Globus pallidus (tissue), 1 donor: ENCODE measurements at places on chromosomes 3 and 15.

GRCh38 chr3:40623567-40623966, 98.8 kb downstream of the ZNF621 start:
- no peak for DNase-seq

GRCh38 chr3:117193390-117193789, 483.8 kb downstream of the TUSC7 start:
- DNase-seq, result no peak

GRCh38 chr15:70343961-70344621, 246.4 kb upstream of the TLE3 start:
- no peak for DNase-seq

DNA sequence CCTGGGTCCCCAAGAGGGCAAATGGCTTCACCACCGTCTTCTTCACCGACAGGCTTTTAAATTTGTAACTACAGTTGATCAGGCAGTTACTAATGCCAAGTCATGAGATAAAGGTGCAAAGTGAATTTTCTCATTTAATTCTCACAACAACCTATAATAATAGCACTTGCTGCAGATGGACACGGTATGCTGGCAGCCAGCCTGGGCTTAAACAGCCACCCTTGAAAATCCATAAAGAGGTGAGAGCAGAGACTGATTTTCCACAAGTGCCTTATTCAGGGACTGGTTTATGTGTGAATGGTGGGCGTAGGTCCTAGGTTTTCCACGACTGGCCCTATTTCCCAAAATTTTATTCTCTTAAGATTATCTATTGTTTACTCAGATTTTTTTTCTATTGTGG, 117.8 kb downstream of the RAB11A start:
- DNase-seq, result no peak

- no peak for DNase-seq
These were observed 198.0 kb downstream of the ALCAM start for GRCh38 chr3:105564546-105565288.

- peak; percentile 65 for DNase-seq
These were observed 27.2 kb upstream of the ZNF502 start for GRCh38 chr3:44685128-44685800.

GRCh38 chr15:69600556-69601085, 148.0 kb downstream of the RPLP1 start:
- no peak for DNase-seq

GRCh38 chr3:69058947-69059224, 6.8 kb upstream of the TMF1 start:
- no peak for DNase-seq

DNA sequence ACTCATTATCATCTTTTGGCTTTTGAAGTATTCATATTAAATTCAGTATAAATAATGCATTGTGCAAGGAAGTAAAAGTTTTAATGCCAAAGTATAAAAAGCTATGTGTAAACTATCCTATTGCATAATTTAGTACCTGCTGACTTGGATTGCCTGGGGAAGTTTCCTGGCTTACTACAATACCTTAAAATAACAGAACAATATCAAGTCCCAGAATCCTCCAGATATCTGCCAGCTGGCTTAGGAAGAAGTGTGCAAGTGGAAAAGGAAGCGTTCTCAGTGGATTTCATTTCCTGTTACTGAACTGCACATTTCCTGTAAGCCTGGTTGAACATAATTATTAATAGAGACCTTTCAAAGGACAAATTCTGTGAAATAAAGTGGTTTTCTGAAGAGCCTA, 236.7 kb downstream of the ADAMTSL3 start:
- DNase-seq, result no peak

- DNase-seq, result no peak
These were observed 283.4 kb upstream of the LYSMD4 start for GRCh38 chr15:100016632-100017031.

DNA sequence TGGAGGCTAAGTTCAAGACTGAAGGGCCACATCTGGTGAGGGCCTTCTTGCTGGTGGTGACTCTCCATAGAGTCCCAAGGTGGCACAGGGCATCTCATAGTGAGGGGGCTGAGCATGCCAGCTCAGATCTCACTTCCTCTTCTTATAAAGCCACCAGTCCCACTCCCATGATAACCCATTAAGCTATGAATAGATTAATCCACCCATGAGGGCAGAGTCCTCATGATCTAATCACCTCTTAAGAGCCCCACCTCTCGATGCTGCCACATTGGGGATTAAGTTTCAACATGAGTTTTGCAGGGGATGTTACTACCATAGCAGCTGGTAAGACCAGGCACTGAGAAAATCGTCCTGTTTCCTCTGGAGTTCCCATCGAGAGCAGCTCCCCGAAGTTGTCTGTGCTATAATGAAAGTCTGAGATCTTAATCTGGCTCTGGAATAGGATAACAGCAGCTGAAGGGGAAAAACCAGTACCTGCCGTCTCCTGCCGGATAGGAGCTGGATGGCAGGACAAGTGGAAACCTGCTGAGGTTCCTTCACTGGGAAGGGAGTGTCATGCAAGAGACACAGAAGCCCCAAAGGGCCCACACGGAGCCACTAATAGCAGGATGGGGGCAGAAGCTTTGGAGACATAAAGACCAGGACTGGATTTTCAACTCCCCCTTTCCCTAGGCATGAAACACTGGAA, 79.5 kb upstream of the EPHB3 start:
- DNase-seq, result no peak

DNA sequence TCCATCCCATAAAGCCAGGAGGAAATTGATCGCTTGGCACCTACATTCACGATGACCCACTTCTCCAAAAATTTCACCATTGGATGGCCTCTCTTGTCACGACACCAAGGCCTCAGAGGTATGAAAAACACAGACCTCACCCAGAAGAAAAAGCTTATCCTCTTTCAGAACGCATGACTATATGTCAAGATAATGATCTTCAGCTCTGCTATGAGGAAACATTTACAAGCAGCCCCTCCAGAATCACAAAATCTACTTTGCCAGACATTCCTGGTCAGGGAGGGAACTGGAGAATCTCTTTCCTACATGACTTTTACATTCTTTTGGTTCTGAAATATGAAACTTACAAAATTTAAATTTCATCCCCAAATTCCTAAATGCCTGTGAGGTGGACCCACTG, 122.7 kb downstream of the WNT5A start:
- DNase-seq, result no peak

- DNase-seq, result no peak
These were observed 678.5 kb downstream of the NR2F2 start for GRCh38 chr15:97009031-97009431.

DNA sequence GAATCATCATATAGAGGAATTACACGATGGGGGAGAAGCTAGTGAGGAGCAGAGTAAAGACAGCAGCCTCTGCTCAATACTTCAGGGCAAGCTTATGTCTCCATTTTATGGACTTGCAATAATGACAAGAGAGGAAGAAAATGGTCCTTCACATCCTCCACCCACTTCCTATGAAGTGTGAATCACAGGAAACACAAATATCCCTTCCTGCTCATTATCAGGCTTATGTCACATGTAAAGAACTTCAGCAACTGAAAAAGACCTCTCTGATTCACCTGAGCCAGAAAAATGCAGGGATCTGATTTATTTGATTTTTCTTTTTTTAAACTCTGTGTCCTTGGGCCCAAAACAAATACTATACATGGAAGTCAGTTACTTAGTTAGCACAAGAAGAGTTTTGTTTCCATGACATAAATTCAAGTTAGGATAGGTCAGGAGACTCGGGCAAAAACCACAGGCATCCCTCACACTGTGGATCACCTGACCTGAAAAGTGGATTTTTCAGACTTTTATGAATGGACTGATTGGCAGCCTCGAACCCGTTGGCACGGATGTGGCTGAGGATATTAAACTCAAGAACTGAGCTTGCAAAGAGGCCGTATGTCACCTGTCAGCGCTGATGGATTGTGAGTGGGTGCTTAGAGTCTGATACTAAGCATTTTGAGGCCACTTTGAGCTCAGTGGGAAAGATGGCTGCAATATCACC, 620.8 kb upstream of the MDFIC2 start:
- no peak for DNase-seq

GRCh38 chr15:82642656-82643055, 4.5 kb downstream of the CPEB1 start:
- DNase-seq, result no peak

DNA sequence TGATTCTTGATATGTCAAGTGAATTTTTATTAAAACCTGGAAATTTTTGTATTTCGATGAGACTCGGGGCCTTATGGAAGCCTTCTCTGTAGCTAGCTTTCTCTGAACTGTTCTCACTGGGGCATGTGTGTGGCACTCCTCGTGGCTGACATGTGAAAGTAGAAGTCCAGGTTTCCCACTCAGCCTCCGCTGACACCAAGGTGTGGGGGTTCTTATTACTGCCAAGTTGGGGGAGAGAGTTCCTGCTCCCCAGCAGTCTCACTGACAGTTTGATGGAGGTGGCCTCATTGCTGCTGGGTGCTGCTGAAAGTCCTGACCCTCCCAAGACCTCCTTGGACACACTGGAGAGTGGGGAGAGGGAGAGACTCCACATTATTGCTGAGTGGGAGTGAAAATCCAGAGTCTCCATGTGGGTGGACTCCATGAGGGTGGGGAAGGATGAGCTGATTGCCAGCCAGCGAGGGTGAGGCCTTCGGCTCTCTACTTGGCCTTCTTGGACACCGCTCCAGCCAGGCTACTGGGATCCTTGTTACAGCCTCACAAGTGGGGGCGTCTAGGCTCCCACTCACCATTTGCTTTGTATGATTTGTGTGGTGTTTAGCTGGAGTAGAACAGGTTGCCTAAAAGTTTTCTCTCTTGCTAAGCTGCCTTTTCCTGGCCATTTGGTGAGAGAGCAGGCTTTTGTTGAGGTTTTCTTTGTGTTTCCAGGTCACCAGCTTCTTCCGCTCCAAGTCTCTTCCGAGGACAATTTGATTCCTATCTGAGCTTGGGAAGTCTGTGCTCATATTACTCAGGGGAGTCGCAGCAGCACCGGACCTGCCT, 64.1 kb downstream of the LSM3 start:
- no peak for DNase-seq

DNA sequence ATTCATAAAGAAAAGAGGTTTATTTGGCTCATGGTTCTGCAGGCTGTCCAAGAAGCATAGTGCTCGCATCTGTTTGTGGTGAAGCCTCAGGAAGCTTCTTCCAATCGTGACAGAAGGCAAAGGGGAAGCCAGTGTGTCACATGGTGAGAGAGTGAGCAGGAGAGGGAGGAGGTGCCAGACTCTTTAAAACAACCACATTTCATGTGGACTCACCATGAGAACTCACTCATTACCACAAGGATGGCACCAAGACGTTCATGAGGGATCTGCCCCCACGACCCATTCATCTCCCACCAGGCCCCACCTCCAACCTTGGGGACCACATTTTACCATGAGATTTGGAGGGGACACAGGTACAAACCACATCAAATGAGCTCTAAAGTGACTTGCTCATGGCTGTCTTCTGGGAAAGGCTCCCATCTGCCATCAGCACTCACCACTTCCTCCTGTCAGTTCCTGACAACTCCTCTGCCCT, 327.3 kb upstream of the TLE3 start:
- DNase-seq, result no peak

- no peak for DNase-seq
These were observed 27.3 kb upstream of the GPR160 start for GRCh38 chr3:170010498-170010897.

DNA sequence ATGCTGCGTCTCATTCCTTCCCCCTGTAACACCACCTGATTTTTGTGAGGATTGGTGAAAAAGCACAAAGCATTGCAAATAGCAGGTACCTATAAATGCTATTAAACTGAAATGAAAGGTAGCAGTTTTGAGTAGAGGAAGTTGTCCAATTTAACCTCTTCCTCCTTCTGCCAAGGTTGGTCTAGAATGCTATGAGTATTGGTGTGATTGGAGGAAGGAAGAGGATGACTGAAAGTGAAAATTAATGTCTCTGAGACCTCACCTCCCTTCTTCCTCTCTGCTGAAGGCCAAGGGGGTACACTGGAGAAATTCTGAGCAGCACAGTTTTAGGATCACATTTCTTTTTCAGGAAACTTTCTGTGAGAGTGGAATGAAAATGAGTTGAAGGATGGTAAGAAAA, 94.4 kb downstream of the DTWD1 start:
- no peak for DNase-seq

GRCh38 chr15:67941648-67942310, 101.9 kb upstream of the RNU6-1 start:
- no peak for DNase-seq

GRCh38 chr3:172640751-172641150, 70.1 kb downstream of the NCEH1 start:
- DNase-seq, result no peak

GRCh38 chr3:16146015-16146730, 28.3 kb upstream of the GALNT15 start:
- no peak for DNase-seq

DNA sequence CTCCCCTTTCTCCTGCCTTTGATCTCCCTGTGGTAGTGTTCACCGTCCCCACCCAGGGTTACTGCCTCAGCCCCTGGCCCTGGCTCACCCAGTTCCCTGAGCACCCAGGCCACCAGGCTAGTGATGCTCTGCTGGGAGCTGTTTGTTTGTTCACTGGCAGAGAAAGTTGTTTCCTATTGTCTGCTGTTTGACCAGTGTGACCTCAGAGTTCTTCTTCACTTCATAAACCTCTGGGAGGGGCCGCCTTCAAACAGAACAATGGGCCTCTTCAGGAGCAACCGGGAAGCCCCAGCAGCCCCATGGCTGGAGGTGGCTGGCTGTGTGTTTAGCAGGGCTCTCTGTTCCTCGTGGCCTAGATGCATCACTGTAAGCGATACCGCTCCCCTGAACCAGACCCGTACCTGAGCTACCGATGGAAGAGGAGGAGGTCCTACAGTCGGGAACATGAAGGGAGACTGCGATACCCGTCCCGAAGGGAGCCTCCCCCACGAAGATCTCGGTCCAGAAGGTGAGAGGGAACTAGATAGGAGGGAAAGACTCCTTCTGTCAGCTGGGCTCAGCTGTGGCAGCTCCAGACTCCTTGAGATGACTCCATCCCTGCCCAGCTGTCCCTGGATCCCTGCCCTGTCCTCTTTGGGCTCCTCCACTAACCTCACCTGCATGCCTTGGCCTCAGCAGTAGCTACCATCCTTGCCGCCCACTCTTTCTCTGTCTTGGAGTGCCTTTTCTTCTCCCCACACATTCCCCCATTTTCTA, 3.4 kb downstream of the CLK3 start:
- DNase-seq, result no peak

DNA sequence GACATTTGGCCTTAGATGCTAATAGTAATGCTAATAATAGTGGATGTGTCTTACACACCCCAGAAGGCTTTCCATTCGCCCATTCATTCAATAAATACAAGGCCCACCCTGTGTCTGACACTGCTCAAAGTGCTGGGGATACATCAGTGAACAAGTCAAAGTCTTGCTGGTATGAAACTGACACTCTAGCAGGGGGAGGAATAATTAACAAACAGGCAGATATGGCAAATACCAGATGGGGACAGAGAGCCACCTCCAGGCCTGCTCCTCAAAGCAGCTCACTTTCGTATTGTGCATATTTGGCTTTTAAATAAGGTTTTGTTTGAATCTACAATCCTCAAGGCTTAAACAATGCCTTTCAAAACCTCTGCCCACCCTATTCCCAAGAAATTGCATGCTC, 28.3 kb upstream of the LYZL4 start:
- DNase-seq, result no peak

DNA sequence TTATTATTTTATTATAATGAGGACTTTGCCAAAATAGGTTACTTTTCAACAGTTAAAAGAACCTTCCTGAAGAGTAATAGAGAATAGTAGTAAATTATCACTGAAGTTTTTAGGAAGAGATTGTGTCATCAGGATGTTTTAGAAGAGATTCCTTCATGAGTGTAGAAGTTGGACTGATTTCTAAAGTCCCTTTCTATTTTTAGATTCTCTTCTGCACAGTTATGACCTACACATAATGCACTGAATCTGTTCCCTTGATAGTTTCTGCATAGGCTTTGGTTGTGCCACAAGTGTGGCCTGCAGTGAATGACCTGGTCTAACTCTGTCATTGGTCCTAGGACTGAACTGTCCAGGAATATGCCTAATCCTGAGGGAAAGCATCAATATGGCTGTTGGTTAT, 23.9 kb downstream of the SLC35A5 start:
- no peak for DNase-seq
